ENCODE measurements at places on chromosomes 1 and 21. TPM values are rescaled to one million over a fixed set of nuclear protein-coding genes. Genes with fewer than 3 reads are reported as not detected.

- no peak for DNase-seq
Measured at GRCh38 chr1:23525558-23526250, 5.3 kb downstream of the E2F2 start.

DNA sequence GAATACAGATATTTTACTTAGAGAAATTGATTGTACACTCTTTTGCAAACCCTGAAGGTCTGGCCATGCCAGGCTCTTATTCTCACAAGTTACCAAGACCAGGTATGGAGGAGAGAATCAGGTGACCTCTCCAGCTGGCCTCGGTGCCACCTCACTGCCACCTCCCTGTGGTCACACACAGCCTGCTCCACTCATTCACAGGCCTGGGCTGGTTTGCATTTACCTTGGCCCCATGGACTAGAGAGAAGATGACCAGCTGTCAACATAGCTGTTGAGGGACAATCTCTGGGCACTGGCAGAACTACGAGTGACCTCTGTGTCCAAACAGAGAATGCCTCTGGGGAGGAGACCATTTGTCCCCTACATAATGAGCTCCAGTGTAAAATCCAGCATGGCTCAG lies 291.2 kb upstream of the RUNX1 start:
- no peak for DNase-seq

GRCh38 chr1:159753386-159753785 lies 27.4 kb upstream of the DUSP23 start:
- DNase-seq: no peak

DNA sequence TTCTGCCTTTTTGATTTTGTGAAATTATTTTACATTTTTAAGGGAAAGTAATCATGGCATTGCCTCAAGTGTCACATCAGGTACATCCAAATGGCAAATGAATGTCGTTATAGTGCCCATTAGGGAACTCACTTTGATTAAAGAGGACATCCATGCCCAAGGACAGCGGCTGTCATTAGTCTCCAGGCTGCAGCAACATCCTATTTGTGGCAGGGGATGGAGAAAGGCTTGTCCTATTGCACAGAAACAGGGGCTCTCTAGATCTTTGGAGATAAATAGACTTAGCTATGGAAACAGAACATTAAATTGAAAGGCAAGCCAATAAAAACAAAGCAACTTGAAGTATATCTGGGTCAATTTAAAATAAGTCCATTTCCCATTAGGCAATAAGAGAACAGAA lies 439.3 kb downstream of the NEGR1 start:
- DNase-seq: no peak

DNA sequence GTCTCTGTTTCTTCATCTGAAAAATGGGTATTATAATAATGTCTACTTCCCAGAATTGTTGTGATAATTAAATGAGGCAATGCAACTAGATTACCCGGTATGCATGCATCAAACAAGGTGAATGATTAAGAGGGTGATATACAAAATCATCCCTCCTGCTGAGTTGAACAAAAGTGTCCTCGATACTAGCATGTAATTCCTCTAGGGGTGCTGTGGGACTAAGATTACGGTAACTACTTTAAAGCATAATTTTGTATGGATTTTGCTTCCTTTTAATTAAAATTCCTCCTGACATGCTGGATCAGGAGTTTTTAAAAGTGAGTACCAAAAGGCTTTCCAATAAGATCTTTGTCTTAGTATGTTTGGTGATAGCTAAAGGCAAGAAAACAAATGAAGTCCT lies 98.7 kb upstream of the PRMT6 start:
- DNase-seq: no peak

GRCh38 chr1:19006837-19007271 lies 50.4 kb upstream of the IFFO2 start:
- no peak for DNase-seq

GRCh38 chr1:21640653-21641052 lies 28.5 kb downstream of the RAP1GAP start:
- no peak for DNase-seq

DNA sequence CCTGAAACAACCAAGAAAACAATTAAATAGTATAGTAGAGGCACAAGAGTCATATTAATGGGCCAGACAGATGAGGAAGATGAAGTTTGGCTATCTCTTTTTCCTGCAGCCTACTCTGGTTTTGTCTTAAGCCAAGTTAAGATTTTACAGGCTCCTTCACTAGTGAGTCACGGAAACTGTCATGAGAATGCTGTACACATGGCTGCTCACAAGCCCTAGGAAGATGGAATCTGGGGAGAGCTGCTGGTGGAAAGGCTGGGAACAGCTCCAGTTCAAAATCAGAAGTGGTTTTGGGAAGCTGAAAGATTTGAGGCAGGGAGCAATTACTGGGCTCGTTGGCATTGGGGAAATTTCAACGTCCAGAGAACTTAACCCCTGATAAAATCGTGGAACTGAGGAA lies 46.4 kb upstream of the S1PR1 start:
- no peak for DNase-seq

- no peak for DNase-seq
Measured at GRCh38 chr1:67338642-67339041, 31.0 kb downstream of the IL12RB2 start.

- DNase-seq: no peak
Measured at GRCh38 chr1:157137408-157138219, 581 bp downstream of the ETV3 start.

DNA sequence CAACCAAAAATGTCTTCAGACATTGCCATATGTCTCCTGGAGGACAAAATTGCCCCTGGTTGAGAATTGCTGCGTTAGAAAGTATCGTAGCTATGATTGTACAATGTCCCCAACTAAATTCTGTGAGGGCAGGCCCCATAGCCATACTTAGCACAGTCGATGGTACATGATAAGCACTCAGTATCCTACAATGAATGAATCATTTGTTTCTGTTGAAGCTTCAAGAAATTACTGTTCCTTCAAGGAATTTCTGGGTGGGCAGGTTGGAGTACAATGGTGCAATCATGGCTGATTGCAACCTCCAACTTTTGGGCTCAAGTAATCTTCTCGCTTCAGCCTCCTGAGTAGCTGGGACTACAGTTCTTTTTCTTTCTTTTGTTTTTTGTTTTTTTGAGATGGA lies 4.7 kb downstream of the CAP1 start:
- DNase-seq: no peak

Gene ATAD3A
- total RNA-seq: 26.2 TPM

Gene PCSK9
- total RNA-seq: 0.26 TPM

All from mesenteric fat pad (tissue), 1 donor.